Stimulated activated CD8-positive, alpha-beta memory T cell treated with anti-CD3 and anti-CD28 coated beads, Interleukin-2, amount 100 ng/mL, for 1 hour (primary cell): ENCODE measurements at places on chromosomes 4 and X.

DNA sequence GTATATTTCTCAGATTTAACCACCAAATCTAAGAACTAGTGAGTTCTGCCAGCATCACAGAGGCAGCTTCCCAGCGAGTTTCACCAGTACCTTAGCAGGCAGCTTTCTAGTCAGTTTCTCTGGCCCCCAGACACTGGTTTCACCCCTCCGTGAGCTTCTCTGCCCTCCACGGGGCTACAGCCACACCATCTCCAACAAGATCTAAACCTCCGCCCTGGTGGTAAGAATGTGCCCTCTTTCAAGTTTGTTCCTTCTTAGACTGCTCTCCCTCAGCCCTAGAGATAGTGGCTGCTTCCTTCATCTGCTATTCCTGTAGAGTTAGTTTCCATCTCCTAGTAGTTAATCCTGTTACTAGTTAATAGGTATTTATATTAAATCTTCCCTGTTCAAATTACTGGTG, 60.5 kb upstream of the TAB3 start:
- no peak for DNase-seq

DNA sequence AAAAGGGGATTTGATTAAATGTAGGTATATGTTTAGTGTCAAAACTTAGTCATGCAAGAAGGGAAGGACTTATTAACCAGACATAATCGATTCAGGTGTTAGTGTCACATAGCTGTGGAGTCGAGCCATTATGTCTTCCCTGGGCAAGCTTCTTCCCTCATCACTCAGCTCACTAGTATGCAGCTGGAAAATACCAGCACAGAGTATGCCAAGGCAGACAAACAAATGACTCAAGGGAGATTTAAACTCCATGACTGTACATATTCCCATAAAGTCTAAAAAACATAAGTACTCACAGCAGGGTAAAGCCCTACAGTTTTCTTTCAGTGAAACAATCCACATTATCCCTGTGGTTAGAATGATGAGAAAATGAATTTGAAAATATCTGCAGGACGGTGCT, 304.5 kb downstream of the CBLL2 start:
- DNase-seq = no peak

DNA sequence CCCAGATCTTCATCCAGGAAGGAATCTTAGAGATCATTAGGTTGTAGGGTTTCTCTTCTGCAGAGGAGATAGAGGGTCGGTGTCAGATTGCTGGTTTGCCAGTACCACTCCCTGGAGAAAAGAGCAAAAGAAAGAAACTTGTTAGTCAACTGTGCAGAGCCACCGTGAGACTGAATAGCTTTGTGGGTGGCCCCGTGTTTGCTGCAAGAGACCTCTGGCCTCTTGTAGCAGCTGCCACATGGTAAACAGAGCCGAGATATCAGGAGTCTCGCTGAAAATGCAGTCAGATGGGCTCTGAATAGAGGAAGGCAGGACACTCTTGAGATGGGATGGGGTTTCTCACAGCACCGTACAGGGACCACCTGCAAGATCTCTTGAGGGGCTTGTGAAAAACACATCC, 149.7 kb downstream of the PTTG2 start:
- no peak for DNase-seq

- no peak for DNase-seq
Observed at GRCh38 chr4:59987289-59987688, 1212.8 kb upstream of the ADGRL3 start.

GRCh38 chrX:118353081-118353850, 7.4 kb downstream of the WDR44 start:
- DNase-seq = no peak

DNA sequence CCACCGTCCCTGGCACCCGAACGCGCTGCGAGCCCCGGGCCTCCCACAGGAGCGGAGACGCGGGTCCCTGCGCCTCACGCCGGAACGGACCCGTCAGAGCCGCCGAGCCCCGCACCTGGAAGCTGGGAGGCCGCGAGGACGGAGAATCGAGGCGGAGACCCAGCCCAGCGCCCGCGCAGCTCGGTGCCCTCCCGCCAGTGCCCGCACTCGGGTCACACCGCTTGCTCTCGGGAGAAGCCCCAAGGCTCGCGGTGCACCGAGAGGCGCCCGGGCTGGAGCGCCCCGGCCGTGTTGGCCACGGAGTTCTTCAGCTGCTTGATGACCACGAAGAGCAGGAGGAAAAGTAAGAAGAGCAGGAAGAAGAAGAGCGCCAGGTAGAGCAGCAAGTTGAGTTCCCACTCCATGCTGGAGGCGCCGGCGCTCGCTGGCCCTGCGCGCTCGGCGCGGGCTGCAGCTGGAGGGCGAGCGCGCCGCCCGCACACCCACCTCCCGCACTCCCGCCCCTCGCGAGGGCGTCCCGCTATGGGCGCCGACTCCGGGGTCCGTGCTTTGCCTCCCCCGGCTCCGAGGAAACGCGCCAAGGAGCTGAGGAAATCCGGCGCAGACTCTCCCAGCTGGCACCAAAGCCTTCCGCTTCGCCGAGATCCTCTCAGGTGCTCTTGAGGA, at the start of gene SMIM43:
Gene SMIM43 (minus strand): TSS at position 463 of the 666 bp plus-strand sequence. CDS start 59 bp downstream, at position 404.
- no peak for DNase-seq

GRCh38 chr4:11773798-11774197, 345.1 kb upstream of the HS3ST1 start:
- DNase-seq = no peak

DNA sequence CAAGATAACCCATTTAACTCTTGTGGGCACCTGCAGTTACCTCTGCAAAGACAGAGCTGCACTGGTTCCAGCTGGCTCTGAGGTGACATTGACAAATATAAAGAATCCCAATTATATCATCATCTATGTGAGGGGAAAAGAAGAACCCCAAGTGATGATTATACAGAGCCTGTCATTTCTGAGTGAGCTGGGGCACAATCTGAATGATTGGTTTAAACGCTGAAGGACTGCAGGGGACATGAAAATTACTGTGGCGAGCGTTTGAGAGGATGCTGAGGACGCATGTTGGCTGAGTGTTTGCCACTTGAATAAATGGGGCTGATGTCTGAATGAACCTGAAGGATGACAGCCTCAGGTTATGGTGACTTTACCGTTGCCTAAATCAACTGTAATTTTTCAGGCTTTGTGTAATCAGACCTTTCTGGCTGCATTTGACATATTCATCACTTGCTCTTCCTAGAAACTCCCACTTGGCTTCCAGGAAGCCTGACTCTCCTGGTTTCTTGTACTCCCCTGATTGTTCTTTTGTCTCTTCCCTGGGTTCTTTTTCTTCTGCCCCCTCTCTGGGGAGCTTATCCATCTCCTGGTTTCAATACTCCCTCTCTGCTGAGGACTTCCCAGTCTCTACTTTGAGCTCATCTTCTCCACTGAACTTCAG, 4.1 kb upstream of the HSD17B10 start:
- DNase-seq = no peak

- no peak for DNase-seq
Observed at GRCh38 chr4:156169011-156169410, 215.3 kb upstream of the CTSO start.

DNA sequence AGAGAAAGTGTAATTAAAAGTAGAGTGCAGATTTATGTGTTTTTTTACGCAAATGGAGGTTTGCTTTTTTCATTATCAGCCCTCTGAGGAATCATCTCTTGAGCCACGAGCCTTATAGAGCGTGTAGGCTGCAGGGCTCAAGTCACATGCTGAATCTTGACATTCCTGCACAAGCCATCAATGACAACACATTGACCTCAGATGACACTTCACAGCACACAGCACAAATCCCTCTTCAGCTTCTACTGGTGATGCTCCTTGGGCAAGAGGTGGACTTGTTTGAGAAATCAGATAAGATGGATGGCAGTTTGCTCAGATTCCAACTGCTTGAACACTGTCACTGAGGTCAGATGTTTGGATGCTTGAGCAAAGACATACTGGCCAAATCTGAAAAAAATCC, 250.6 kb downstream of the SNCA start:
- DNase-seq = no peak

- DNase-seq = no peak
Observed at GRCh38 chr4:101973361-101973760, 182.8 kb downstream of the BANK1 start.

DNA sequence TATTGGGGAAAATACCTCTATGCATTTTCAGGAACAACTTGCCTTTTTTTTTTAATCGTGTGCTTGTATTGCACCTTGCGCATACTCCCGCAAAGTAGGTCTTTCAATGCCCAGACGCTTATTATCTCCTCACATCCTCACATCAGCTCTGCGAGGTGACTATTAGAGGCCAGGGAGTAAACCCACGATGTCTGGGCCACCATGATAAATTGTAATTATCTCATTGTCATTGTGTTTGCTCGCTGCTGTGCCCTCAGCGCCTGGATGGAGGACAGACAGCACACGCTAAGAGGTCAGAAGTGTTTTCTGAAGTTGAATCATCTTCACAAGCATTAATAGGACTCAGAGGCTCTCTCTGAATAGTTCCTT, 1.0 kb upstream of the RELL1 start:
- DNase-seq = no peak

- no peak for DNase-seq
Observed at GRCh38 chr4:118746251-118746919, 61.2 kb downstream of the METTL14 start.

GRCh38 chr4:6909970-6910339, 329 bp downstream of the TBC1D14 start:
- DNase-seq = no peak

GRCh38 chr4:53016099-53016820, 154.1 kb downstream of the RASL11B start:
- no peak for DNase-seq

DNA sequence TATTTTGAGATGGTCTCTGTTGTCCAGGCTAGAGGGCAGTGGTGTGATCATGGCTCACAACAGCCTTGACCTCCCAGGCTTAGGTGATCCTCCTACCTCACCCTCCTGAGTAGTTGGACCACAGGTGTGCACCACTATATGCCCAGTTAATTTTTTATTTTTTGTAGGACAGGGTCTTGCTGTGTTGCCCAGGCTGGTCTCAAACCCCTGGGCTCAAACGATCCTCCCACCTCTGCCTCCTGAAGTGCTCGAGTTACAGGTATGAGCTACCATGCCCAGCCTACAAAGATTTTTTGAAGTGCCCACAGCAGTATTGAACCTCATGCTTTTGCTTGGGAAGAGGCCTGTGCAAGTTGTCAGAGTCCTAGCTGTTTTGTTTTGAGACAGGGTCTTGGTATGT, 31.1 kb downstream of the NSD2 start:
- no peak for DNase-seq

GRCh38 chr4:139655116-139655515, 10.5 kb upstream of the MGST2 start:
- DNase-seq = no peak

DNA sequence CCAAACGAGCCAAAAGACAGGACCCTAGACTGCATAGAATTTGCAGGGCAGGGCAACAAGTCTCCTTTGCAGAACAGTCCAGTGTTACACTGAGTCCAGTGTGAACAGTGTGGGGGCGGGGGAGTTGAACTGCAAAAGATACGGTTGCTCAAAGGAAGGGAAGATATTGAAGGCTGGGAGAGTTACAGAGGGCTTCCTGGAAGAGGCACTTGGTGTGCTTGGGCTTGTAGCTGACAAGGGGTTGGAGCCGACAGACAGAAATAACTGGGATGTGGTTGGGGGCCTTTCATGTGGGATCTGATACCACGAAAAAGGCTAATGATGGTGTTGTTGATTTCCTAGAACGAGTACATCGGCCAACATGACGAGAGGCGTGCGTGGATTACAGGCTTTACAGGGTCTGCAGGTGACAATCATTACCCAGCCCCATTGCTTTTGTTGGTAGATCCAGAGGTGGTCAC, 6.1 kb downstream of the XPNPEP2 start:
- DNase-seq = no peak

DNA sequence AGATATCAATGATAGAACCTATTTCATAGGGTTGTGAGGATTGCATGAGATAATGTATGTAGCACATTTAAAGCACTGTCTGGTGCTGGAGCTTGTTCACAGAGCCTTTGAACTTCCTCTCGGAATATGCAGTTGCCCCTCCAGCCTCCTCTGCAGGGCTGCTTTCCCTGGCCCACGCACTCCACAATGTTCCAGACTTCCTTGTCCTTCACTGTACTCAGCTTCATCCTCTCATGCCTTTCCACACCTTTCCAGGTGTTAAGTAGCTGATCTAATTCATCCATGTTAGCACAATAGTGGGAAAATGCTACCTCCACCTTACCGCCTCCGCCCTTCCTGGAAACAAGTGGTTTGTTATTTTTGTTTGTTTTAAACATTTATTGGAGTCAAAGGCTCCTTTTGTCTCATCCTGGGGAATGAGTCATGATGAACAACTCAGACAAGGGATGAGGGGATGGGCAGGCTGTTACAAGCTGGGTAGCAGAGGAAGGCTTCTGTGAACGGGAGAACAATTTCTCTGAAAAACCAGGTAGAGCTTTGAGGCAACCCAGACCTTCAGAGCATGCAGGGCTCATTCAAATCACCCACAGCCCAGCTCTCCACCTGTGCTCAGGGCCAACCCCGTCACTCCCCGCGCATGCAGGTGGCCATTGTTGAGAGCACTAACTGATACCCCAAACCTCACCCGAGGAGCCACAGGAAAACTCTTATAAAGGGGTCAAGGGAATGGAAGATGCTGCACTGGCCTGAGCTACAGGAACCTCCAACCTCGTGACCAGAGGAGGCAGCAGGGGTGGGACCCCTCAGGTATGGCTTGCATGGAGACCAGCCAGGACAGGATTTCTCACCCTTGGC, 84.9 kb upstream of the TBL1X start:
- DNase-seq = no peak

DNA sequence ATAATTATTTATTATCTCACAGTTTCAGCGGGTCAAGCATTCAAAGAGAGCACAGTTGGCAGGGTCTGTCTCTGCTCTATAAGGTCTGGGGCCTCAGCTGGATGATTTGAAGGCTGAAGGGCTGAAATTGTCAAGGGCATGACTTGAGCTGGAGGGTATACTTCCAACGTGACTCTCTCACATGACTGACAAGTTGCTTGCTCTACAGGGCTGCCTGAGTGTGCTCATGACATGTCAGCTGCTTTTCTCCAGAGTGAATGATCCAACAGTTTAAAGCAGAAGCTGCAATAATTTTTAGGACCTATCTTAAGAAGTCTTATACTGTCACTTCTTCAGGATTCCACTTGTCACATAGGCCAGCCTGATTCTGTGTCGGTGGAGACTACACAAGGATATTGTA, 51.2 kb downstream of the TIGD2 start:
- no peak for DNase-seq

- DNase-seq = no peak
Observed at GRCh38 chr4:111921714-111922113, 223.5 kb upstream of the FAM241A start.

- no peak for DNase-seq
Observed at GRCh38 chrX:16573781-16574180, 76.2 kb upstream of the S100G start.

GRCh38 chrX:19370061-19370460, 26.3 kb downstream of the PDHA1 start:
- no peak for DNase-seq

DNA sequence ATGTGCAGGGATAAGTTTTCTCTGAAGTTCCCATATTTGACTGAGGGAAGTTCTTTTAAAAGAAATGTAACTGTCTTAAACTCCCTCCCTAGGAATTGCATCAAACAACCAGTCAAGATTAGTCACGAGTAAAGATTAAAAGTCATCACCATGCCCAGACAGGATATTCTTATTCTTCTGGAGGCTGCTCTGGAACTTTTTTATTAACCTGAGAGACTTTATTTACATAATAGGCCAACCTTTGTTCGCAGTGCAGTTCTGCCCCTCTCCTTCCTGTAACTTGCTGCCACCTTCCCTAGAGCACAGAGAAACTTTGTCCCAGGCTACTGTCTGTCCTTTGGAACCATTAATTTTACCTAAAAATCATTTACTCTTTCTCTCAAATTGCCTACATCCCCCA, 9.8 kb upstream of the HERC3 start:
- DNase-seq = no peak
